NCI-H526 treated with DMSO at 0.1 percent for 48 hours (cell line): ENCODE measurements at places on chromosomes 11 and 22.

DNA sequence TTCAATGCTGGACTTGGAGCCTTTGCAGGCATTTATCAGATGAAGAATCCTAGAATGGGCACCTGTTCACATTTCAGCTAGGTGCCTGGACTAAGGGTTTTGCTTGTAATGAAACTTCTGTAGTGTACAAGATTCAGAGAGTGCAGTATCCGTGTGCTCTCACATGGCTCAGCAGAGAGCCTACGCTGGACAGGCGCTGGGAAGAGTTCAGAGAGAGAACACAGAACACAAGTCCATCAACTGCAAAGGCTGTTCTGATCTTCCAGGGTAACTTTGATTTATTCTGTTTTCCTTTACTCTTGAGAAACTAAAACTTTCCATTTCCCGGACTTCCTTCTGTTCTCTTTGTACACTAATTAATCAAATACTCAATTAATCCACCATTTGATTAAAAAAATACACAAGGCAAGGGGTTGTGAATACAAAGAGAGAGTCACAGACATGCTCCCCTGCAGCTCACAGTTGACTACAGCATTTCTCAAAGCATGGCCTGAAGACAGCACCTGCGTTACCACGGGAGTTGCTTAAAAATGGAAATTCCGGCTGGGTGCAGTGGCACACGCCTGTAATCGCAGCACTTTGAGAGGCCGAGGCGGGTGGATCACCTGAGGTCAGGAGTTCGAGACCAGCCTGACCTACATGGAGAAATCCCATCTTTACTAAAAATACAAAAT is 393.7 kb downstream of the LARGE1 start:
- DNase-seq, result no peak

- no peak for DNase-seq
These were observed 19.0 kb downstream of the SMCO4 start for GRCh38 chr11:93524173-93524536.

- DNase-seq, result no peak
These were observed 366.9 kb downstream of the BRD1 start for GRCh38 chr22:49460592-49461281.

GRCh38 chr11:116638463-116638862 is 134.3 kb downstream of the BUD13 start:
- no peak for DNase-seq
